ENCODE measurements at places on chromosomes 1 and 21. TPM values are rescaled to one million over a fixed set of nuclear protein-coding genes. Genes with fewer than 3 reads are reported as not detected.

The S100A2 gene
- total RNA-seq = 2.3 TPM

The IL24 gene
- not detected for total RNA-seq

The HSPA6 gene
- 1.1 TPM for total RNA-seq

DNA sequence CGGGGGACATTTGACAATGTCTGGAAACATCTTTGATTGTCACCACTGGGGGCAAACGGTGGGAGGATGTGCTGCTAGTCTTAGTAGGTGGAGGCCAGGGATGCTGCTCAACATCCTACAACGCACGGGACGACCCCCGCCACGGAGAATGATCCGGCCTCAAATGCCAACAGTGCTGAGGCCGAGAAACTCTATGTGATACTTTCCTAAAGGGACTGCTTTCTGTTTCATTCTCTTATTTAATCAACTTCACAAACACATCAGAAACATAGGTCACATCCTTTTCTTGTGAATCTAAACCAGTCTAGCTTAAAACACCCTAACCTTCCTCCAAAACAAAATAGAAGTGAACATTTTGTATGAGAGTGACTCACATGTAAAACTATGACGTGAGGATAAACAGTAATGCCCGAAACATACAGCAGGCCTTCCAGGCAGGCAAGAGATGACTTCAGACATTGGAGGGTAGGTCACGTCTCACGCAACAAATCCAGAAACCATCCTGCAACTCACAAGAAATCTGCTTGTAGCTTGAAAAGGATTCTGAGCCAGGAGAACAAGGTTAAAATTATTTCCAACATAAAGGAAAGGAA lies 37.2 kb upstream of the ETS2 start:
- DNase-seq = no peak

DNA sequence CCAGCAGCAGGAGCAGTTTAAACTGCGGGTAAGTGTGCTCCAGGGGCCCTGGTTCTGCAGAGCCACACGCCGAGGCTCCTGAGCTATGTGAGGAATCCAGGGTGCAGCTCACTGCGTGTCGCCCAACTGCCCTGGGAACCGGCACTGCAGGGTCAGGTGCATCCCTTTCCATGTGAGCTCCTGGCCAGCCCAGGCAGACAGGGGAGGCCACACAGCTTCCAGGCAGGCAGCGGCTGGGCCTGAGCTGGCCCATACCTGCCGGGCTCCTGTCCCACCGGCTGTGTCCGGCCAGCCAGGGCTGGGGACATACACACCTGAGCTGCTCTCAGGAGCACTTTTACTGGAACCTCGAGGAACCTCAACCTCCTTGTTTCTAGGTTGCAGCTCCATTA lies 18.6 kb upstream of the COL18A1 start:
- DNase-seq = peak; percentile 55

GRCh38 chr1:7967196-7967595 lies 5.7 kb downstream of the PARK7 start:
- no peak for DNase-seq
